ENCODE measurements at places on chromosomes 3 and 15.

GRCh38 chr15:92938387-92938786 lies 38.3 kb downstream of the CHD2 start:
- no peak for DNase-seq

- no peak for DNase-seq
These were observed 27.6 kb upstream of the SEMA6D start for GRCh38 chr15:47689660-47690059.

- no peak for DNase-seq
These were observed 356.5 kb upstream of the SLCO3A1 start for GRCh38 chr15:91496754-91497691.

DNA sequence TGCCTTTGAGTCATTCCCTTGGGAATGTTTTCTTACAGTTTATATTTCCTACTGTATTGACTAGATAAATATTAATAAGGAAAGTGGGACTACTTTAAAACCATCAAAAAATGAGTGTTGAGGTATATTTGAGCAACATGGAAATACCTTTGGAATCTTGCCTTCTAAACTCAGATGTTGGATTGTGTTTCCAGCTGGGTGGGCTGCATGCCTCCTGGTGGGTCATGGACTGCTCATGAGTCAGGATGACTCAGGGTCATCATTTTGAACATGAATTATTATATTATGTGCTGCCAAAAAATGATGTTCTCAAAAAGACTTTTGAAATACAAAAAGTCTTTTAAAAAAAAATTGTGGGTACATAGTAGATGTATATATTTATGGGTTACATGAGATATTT lies 41.1 kb upstream of the APH1B start:
- DNase-seq, result no peak

GRCh38 chr3:104738271-104738670 lies 628.4 kb upstream of the ALCAM start:
- DNase-seq, result no peak

DNA sequence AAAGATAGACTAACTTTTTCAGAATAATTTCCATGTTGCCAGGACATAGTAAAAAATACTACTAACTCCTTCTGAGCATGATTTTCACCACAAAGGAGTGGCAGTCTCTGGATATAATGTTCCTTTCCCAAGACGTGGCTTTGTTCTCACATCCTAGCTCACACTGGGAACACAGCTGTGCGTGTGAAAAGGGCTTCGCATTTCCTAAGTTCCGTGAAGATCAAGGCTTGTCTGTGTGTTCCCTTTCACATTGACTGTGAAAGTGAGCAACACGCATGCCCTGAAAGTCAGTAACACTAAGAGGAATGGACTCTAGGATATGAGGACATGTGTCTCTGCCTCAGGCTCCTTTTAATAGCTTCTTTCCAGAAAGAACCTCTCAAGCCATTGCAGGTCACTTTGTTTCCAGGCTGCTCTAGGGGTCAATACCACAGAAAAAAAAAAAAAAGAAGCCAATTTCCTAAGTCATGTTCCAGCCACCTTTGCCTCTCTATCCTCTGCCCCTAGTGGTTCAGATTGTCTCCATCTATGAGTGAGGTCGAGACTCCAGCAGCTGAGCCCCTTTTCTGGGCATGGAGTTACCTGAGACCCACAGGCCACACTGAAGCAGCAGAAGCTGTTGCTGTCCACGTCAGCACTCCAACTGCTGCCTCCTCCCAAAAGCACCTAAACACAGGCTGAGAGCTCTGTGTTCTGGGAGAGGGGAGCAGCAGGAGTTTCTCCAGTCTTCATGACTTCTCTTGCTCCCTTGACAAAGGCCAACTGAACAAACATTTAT lies 355.9 kb downstream of the RSL24D1 start:
- no peak for DNase-seq

GRCh38 chr3:60316121-60316797 lies 935.0 kb downstream of the FHIT start:
- DNase-seq, result no peak

DNA sequence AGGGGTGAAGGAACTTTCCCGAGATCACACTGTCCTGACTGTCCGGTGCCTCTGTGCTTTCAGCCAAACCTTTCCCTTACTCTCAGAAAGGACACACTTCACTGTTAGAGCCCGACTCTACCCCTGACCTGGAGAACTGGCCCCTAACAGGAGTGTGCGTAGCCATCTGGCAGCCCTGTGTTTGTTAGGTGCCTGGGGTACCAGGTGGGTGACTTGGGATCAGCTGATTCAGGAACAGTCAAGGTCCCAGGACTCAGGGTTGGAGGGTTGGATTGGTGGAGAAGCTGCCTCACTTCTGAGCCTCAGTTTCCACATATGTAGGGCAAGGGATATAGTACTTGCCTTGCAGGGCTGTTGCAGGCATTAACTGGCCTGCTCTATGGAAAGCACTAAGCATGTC lies 98.3 kb upstream of the SLC6A11 start:
- DNase-seq, result no peak

GRCh38 chr15:25242166-25242879 lies 196.5 kb downstream of the UBE3A start:
- no peak for DNase-seq

- DNase-seq, result no peak
These were observed 248.9 kb upstream of the WNT5A start for GRCh38 chr3:55735976-55736375.

DNA sequence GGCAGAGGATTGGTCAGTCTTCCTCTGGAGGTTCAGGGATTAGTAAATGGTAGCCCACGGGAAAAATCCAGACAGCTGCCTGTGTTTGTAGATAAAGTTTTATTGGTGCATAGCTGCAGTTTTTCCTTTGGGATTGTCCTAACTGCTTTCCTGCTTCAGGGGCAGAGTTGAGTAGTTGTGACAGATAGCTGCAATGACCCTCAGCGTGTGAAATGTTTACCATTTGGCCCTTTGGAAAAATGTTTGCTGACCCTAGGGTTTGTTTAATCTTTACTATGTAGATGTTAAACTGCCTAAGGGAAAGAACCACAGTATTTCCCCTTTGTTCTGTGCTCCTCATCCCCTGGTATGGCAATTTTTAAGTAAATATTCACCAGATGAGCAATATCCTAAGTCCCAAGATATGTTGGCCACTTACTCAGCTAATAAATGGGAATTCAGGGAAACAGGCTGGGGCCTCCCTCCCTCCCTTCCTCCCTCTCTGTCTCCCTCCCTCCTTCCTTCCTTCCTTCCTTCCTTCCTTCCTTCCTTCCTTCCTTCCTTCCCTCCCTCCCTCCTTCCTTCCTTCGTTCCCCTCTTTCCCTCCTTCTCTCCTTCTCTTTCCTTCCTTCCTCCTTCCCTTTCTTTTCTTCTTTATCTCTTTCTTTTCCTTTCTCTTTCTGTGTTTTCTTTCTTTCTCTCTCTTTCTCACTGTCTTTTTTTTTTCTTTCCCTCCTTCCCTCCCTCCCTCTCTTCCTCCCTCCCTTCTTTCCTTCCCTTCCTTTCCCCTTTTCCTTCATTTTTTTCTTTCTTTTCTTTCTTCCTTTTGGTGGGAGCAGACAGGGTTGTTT lies 234.6 kb upstream of the BHLHE40 start:
- DNase-seq, result no peak

All from stimulated activated CD8-positive, alpha-beta memory T cell treated with anti-CD3 and anti-CD28 coated beads, Interleukin-15, amount 100 ng/mL, for 1 hour (primary cell).